Anterior cingulate cortex (tissue), 58 donors: ENCODE measurements at places on chromosomes 2 and 18.

- DNase-seq: no peak
Measured at GRCh38 chr2:238339814-238340213, 19.5 kb downstream of the TRAF3IP1 start.

DNA sequence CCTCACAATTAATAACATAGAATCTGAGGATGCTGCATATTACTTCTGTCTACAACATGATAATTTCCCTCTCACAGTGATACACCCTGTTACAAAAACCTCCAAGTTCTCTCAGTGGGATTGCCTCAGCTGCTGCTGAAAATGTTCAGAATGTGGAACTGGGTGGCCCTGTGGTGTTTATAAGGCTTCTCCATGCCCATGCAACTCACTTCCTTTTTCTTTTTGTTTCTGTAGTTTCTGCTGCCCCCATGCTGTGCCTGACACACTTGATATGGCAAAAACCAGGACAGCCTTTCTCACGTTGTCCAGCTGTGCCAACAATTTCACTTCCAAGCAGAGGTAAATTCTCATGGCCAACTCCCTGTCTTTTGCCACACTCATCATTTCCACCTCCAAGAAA lies 206.2 kb downstream of the RPIA start:
- DNase-seq: no peak

DNA sequence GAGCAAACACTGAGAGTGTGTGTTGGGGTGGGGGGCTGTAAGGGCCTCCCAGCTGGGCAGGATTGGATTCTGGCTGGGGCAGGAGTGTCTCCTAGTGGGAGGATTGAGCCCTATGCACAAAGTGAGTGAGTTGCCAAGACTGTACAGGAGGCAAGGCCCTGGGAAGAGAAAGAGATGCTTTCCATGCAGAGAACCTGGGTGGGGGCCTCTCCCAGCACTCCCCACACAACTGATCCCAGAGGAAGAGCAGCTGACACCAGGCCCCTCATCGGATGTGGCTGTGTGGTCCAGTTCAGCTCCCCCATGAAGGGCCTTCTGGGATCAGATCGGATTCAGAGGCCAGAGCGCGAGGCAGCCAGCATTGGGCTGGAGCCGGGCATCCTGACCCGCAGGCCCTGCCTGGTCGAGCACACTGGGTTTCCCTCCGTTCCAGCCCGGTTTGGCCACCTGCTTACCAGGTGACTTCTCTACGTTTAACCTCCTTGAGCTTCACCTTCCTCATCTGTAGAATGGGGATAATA lies 49.4 kb upstream of the FAHD2A start:
- no peak for DNase-seq

- DNase-seq: no peak
Measured at GRCh38 chr2:69111076-69111475, 98.1 kb downstream of the ANTXR1 start.

GRCh38 chr2:161138429-161138828 lies 21.8 kb upstream of the TANK start:
- DNase-seq: no peak

DNA sequence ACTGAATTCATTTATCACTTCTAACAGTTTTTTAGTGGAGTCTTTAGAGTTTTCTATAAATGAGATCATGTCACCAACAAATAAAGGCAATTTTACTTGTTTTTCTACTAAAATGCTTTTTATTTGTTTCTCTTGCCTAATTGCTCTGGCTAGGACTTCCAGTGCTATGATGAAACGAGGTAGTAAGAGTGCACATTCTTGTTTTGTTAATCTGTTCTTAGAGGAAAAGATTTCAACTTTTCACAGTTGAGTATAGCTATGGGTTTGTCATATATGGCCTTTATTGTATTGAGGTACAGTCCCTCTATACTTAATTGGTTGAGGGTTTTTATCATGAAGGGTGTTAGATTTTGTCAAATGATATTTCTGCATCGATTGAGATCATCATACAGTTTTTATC lies 5.6 kb downstream of the IL18RAP start:
- no peak for DNase-seq

- no peak for DNase-seq
Measured at GRCh38 chr2:88828397-88829137, 137.1 kb downstream of the RPIA start.

DNA sequence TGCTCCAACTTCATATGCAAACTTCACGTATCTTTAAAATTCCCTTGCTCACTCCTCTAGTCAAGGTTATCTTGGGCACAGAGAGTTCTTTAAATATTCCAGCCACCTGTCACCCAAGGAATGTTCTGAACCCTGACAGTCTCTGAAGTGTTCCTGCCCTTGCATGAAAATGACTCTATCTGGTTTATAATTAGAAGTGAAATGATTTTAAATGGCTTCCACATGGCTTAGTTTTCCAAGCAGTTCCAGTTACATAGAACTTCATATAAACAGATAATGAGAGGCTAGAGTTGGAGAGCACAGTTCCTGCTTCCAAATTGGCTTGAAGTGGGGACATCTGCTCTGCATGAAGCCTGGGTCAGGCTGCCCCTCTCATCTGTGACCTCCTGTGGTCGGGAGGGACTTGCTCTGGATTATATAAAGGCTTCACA lies 81.9 kb downstream of the SLC4A3 start:
- no peak for DNase-seq

GRCh38 chr2:69995511-69995910 lies 34.1 kb upstream of the ASPRV1 start:
- no peak for DNase-seq

GRCh38 chr2:40155728-40156127 lies 296.2 kb downstream of the SLC8A1 start:
- no peak for DNase-seq

GRCh38 chr2:36886664-36887063 lies 79.7 kb downstream of the STRN start:
- no peak for DNase-seq

DNA sequence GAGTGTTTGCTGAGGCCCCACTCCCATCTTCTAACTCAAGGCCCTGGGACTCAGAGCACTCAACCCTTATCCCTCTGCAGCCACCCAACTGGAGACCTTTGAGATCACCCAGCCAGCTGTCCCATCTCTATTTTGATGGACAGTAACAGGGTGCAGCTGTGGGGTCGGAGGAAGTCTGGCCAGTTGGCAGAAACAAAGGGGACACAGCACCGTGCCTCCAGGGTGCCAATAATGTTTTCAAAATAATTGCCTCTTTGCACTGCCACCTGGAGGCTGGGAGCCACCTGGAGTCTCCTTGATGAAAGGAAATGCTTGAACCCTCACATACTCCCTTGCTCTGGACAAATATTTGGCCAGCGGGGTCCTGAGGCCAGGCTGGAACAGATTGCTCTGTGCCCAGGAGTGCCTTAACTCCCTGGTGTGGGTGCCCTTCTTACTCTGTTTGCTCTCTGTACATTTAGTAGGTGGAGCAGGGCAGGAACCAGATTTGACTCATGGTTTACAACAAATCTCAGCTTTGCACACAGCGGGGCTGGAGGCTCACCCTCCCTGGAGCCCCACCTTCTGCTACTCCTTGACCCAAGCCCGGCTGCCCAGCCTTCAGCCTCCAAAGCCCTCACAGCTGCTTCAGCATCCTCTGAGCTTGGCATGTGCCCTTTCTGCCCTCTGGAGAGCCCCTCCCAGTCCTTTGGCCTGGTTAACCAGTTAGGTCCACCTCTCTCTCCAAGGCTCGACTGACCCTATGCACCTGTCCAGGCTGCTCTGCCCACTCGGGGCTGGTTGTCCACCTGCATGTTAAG lies 17.2 kb downstream of the MAL start:
- no peak for DNase-seq

GRCh38 chr18:59555995-59556659 lies 141.1 kb downstream of the CCBE1 start:
- no peak for DNase-seq

DNA sequence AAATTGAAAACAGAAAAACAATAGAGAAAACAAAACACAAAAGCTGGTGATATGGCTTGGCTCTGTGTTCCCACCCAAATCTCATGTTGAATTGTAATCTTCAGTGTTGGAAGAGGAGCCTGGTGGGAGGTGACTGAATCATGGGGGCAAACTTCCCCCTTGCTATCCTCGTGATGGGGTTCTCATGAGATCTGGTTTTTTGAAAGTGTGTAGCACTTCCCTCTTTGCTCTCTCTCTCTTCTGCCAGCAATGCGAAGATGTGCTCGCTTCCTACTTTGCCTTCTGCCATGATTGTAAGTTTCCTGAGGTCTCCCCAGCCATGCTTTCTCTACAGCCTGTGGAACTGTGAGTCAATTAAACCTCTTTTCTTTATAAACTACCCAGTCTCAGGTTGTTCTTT lies 112.3 kb upstream of the UXS1 start:
- no peak for DNase-seq

GRCh38 chr2:196696423-196697079 lies 57.0 kb downstream of the CCDC150 start:
- DNase-seq: no peak

DNA sequence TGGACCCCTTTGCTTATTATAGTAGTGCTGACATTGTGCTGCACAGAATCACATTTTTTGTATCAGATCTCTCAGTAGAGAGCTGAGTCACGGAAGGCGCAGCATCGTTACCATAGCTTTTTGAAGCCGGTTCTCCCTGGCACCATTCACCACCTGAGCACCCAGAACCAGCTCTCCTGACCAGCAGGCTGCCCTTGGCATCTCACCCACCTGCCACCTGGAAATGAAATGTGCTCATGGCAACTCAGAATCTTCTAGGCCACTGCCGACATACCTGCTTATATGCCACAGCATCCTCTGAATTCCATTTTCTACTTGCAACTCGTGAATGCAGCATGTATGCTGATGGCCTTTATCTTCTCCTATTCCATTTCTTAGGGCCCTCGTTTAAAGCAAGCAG lies 62.7 kb downstream of the COA5 start:
- DNase-seq: no peak

GRCh38 chr2:121483021-121483420 lies 47.7 kb upstream of the RNU4ATAC start:
- no peak for DNase-seq

GRCh38 chr2:121363632-121364420 lies 78.8 kb upstream of the TFCP2L1 start:
- no peak for DNase-seq

- no peak for DNase-seq
Measured at GRCh38 chr2:117985092-117985491, 28.8 kb downstream of the CCDC93 start.

- DNase-seq: no peak
Measured at GRCh38 chr18:75880925-75881504, 453.5 kb upstream of the SMIM21 start.

- DNase-seq: no peak
Measured at GRCh38 chr2:100408104-100408503, 9.4 kb downstream of the CHST10 start.

GRCh38 chr2:70966681-70967080 lies 11.7 kb upstream of the ANKRD53 start:
- no peak for DNase-seq

DNA sequence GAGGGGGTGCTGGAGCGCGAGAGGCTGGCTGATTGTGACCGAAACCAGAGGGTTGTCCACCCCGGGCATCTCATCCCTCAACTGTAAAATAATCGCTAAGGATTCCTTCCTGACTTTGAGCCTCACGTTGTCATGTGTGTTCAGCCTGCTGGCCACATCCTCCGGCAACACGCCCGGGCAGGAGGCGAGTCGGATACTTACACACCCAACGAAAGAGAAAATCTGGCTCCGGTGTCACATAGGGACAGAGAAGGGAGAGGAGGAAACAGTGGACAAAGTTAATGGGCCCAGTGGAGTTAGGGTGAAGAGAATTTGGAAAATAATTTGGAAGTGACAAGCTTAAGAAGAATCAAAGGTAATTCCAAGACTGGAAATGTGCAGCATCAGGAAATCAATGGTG lies 2.4 kb downstream of the TLX2 start:
- no peak for DNase-seq

GRCh38 chr18:55998071-55998522 lies 410.1 kb upstream of the TCF4 start:
- peak; percentile 73 for DNase-seq

DNA sequence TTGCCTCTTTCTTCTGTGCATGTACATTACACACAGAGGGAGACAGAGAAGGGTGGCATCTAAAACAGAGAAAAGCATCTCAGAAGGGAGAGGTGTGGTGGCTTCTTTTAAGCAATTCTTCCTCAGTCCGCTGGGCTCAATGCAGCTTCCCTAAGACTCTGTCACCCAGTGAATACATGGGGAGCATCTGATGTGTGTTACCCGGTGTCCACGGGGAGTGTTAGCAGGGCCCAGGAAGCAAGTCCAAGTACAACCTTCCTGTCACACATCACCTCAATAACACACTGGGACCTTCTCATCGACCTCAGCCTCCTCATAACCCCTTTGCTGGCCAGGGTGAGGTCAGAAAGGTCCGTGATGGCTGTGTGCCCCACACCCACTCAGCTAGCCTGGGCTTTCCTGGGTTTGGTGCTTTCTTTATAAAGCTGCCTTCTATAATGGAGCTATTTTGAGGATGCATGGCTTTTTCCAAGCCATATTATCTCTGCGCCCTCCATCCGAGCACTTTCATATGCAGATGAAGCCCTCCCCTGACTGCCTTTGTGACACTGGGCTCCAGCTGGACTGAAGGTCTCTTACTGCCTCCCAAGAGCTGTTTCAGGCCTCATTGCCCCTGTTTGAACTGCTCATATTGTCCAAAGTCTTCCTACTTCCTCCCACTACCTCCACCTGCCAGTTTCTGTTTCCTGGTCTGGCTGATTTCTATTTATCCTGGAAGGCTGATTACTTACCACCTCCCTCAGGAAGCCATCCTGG lies 21.4 kb downstream of the TNFRSF11A start:
- no peak for DNase-seq

DNA sequence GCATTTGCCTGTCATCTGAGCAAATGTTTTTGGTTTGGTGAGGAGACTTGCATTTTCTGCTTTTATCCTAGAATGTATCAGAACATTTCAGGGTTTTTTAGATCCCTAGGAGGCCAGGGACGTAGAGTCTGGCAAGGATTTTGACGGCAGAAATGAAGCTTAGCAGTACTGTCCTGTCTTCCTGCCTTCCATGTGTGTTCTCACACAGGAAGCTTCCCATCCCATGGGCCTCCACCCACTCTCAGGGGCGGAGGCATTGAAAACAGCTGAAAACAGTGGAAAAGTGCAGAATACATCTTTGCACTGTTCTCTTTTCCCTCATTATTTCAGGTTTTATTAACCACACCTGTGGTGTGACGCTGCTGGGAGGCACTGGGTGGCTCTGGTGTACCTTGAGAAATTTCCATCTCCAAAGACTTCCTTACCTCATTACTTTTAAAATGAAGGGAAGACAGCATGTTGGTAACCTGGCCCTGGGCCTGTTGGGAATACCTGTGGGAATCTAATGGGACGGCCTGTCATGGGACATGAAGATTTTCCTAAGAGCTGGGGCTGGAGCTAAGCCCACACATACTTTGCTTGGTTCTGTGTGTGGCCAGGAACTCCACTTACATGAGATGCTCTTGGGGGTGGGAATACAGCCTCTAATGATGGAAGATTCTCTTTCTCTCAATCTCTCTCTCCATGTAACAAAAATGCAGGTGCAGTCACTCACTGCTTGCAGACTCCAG lies 20.5 kb downstream of the PCARE start:
- no peak for DNase-seq
